ENCODE measurements at places on chromosomes 3 and 15.

DNA sequence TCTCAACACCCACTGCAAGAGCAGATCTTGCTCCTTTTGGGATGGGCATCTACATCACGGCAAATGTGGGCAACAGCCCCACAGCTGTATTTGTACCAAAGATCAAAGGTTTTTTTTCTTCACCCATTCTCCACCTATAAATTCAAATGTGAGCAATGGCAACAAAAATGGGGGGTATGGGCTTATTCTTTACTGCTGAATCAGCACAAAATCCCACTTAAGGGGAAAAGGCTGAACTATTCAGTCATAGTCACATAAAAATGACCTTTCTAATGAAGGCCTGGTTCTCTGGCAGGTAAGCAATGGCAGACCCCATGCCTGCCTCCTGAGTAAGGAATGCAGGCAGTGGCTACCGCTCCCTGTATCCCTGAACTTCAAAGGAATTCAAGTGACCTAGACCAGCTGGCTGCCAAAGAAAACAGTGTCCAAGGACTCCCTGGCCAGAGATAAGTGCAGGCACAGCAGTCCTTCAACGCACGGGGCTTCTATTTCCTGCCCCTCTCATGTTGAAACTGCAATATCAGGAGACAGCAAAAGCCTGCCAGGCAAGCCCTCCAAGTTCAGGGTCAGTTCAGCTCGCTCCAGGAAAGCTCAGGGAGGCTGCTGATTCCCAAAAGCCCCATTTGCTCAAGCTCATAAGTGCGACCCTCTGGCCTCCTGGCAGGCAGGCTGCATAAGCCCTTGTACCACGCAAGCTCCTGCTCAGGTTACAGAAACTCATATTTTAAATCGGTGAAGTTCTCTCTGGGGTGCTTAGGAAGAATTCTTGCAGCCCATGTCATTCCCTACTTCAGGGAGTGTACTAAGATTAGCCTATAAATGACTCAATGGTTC, 134.1 kb downstream of the PDZRN3 start:
- no peak for DNase-seq

GRCh38 chr15:72135719-72136118, 17.5 kb downstream of the SENP8 start:
- DNase-seq = no peak

- DNase-seq = no peak
These were observed 66.9 kb downstream of the CEP63 start for GRCh38 chr3:134552784-134553183.

DNA sequence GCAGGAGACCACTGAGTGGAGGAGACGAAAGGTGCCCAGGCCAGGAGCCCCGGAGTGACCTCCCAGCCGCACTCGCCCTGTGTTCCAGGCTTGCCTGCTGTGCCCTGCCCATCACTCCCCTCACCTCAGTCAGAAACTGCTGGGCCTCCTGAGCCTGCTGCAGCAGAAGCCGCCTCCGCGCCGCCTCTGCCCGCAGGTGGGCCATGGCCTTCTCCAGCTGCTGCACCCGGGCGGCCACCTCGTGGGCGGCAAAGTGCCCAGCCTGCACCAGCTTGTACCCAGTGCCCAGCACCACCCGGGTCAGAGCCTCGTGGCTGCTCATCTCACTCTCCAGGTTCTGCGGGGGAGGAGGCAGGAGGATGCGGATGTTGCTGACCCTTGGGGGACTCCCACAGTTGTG, 17.6 kb downstream of the PLA2G4B start:
- DNase-seq = no peak

- no peak for DNase-seq
These were observed 12.3 kb upstream of the CSK start for GRCh38 chr15:74769463-74770025.

- DNase-seq = no peak
These were observed 807 bp upstream of the INAFM2 start for GRCh38 chr15:40322531-40323238.
